ENCODE measurements at places on chromosomes 1 and 21.

- DNase-seq = no peak
Observed at GRCh38 chr1:196160066-196160795, 448.0 kb downstream of the KCNT2 start.

- no peak for DNase-seq
Observed at GRCh38 chr1:212542761-212543187, 65.8 kb upstream of the ATF3 start.

DNA sequence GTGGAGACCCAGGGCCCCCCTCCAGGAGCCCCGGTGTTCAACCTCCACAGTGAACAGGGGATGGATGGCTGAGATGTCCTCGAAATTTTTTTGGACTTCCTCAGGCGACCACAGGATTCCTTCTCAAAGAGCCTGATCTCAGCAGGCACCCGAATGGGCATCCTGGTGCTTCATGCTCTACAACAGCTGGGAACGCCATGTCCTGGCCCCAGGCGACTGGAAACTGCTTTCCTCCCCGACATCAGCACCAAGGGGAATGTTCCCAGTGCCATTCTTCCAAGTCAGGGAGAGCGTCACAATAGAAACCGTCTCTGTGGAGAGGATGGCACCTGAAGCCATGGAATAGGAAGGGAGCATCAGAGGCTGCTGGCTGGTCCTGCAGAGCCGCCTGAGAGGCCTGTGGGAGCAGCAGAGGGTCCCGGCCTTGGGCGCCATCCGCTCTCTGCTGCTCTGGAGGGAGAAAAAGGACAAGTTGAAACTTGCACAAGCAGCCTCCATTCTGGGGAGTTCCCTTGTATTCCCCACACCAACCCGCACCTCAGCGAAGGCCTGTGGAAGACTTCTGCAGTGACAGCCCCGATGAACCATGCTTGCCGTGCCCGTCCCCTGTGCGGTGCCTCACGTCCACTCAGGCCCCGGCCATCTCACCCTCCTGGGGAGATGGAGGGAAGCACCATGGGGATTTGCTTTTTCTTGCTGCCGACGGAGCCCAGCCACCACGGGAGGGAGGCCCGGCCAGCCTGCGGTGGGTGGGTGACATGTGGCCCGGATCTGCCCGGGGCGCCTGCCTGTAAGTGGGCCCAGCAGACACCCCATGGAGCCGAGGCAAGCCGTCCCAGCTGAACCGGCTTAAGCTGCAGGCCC, 2.3 kb upstream of the ADARB1 start:
- no peak for DNase-seq

- DNase-seq = no peak
Observed at GRCh38 chr1:185821612-185822385, 87.6 kb downstream of the HMCN1 start.

GRCh38 chr1:30005972-30006619, 717.3 kb downstream of the MATN1 start:
- no peak for DNase-seq

- no peak for DNase-seq
Observed at GRCh38 chr1:218374401-218375353, 29.5 kb downstream of the TGFB2 start.

DNA sequence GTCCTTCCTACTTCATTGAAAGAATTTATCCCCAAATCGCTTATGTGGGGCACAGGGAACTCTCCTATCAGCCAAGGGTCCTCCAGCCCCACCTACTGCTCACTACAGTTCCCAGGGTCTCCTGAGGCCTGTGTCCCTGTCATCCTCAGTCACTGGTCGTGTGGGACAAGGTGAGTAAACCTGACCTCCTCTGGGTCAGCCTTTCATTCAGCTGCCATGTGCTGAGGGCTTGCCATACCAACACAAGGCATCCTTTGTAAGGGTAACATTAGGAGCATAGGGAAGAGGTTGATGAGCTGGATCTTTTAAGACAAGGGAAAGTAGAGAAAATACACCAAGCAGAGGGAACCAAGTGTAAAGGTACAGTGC, 11.2 kb upstream of the SNAPIN start:
- no peak for DNase-seq

GRCh38 chr1:229272164-229273158, 1.6 kb downstream of the RAB4A start:
- DNase-seq = no peak

DNA sequence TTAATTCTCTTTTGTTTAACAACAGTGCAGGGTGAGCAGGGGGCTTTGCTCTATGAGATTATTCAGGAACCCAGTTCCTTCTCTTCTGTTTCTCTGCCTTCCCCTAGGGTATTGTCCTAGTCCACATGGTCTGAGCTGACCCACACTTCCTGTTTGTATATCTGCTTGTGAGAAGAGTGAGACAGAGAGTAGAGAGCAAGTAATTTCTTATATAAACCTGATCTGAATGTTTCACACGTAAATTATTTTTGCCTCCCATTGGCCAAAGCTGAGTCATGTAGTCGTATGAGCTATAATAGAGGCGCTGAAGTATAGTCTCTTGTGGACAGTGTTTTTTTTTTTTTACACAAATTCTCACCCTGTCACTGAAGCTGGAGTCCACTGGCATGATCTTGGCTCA, 134.2 kb upstream of the SERTAD4 start:
- no peak for DNase-seq

DNA sequence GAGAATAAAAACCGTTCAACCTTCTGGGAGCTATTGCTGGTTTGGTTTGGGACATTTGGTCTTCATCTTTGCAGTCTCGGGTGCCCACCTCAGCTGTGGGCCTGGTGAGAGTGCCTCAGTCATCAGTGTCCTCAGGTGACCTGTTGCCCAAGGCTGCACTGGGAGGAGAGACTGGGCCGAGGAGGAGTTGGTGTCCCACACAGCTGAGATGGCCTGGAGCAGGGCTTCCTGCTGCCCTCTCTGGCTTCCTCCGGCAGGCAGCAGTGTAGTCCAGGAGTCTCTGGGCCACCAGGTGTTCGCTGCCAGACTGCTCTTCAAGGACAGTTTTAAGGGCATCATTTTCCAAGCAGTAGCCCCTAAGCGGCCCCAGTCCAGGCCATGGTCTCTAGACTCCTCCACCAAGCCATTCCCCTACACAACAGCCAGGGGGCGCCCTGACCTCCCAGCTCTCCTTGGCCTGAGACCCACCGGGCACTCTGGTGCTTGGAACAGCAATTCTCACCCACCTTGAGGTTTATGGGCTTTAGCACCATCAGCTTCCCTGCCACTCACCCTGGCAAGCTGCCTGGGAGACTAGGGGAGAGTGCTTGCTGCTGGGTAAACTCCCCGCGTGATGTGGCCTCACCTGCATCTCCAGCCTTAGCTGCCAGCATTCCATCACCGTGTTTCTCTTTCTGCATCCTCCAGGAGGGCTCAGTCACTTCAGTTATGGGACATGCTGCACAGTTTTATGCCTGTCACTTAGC, 9.1 kb upstream of the SYTL1 start:
- DNase-seq = peak; percentile 43

DNA sequence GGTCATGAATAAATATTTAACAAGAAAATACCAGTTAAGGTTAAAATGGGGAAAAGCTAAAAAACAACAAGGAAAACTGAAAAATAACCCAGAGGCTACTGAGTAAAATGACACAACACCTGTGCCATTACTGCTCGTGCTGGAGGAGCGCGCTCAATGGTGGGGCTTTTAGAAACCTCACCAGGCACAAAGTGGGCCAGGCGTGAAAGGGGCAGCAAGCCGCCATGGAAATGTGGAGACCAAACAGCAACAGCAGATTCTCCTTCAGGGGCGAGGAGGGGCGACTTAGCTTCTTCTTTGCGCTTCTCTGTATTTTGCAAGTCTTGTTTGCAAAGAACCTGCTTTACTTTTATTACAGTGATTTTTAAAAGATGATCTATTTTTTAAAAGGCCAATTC, 18.9 kb upstream of the SPATC1L start:
- no peak for DNase-seq

DNA sequence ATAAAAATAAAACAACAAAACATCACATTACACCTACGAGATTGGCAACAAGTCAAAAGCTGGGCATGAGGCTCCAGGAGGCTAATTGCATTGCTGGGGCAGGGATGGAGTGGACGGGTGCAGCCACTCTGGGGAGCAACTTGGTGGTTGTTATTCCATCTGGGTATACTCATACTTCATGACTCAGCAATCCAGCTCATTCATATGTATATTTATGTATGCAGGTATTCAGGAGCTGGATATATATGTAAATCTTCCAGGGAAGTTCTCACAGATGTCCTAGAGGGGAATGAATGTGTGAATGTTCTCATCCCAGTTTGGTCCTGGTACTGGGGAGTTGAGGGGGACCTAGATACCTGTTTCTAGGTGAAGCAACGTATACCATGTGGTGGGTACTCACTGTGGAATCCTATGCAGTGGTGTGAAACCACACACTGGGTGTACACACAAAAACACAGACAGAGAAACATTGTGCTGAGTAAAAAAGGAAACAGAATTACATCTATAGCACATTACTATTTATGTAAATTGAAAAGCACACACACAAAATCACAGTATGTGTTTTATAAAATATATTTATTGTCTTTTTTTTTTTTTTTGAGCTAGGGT, 79.7 kb upstream of the RAB4A start:
- no peak for DNase-seq

GRCh38 chr1:109383087-109383779, 14.5 kb downstream of the SORT1 start:
- no peak for DNase-seq

DNA sequence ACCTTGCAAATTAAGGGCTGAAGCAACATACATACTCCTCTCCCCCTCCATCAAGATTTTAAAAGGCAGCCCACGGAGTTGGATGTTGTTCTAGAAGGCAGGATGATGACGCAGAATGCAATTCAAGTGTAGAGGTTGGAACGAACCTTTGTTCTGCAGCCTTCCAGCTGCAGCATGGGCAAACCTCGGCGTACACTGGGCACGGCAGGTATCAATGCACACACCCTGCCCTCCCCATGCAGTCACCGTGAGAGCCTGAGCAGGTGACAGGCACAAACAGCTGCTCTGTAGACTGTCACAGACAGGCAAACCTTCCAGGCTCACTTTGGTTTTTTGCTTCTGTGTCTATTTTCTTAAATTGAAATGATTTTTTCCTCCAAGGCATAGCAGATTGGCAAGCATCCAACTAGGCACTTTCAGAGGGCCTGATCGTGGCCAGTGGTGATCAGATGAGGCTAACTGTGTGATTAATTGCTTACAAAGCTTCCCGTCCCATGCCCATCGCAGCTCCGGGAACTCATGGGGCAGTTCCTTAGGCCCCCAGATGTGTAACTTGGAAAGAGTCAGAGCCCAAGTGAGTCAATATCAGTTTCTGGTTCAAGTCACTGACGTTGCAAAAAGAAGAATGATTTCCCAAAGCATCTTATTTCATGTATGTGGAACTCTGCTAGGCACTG, 82.3 kb downstream of the ITPKB start:
- DNase-seq = no peak

GRCh38 chr21:36756527-36756926, 57.6 kb downstream of the SIM2 start:
- no peak for DNase-seq

DNA sequence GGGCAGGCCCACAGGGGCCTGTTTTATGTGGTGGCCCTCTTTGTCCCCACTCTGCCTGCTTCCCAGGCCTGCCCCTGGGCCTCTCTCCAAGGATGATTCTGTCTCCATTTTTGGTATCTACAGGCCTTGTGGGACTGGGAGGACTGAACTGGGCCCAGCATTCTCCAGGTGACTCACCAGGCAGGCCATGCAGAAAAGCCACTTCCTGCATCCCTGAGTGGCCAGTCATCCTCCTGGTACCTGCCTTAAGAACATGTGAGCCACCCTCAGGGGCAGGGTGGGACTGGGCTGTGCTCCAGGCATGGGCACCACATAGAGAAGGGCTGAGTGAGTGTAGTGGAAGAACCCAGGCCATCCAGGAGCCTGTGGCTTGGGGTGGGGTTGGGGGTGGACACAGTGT, 20.0 kb upstream of the BCAR3 start:
- DNase-seq = no peak

DNA sequence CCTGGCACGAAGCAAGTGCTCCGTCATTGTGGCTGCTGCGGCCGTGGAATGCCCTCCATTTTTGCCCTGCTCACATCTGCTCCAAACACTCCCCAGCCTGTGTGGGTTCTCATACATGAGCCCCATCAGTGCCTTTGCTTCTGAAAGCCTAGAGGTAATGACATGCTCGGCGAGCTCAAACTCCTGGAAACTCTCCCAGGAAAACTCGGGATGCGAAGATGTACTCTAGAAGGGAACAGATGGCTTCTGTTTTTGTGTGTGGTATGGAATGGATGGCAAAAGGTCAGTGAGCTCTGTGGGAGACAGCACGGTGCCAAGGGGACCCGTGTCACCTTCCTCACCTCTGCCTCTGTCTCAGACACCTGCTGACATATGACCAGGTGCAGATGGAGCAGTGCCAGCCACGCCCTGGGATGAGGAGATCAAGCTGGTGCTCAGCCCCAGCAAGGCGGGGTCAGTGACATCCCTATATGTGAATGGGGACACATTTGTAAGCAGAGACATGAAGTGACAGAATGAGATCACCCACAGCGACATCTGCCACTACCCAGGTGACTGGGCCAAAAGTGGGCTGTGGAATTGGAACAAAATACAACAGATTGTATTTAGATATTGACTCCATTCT, 84.1 kb upstream of the COX20 start:
- DNase-seq = no peak

DNA sequence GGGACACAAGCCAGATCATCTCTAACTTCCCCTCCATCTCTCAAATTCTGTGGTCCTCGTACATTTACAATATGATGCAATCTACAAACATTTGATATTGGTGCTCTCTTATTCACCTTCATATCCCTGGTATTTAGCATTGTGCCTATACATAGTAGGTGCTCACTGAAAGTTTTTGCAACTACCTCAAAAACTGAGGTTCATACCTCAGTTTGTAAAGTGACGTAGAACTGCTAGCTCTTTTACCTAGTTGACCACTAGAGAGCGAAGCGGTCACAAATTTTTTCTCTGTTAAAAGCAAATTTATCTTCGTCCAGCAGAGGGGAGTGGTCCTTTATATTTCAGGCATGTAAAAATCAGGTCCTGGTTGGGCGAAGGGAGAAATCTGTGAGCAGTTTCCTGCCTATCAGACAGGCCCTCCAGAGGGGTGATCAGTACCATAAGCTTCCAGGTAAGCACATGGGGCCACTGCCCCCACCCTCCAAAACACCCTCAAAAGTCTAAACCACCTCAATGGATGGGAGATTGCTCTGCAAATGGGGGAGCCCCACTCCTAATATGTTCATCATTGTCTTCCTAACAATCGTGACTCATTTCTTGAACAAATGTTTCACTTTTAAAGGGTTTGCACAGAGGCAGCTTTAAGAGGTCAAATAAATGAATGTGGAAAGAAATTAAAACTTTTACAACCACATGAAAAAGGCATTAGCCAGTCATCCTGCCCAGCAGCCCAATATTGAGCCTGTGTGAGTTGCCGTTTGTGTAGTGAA, 10.6 kb upstream of the HLCS start:
- no peak for DNase-seq
